ENCODE measurements at places on chromosomes 1 and 21.
A peak's percentile ranks its signal among the peaks of the same experiment; 100 is the strongest.

DNA sequence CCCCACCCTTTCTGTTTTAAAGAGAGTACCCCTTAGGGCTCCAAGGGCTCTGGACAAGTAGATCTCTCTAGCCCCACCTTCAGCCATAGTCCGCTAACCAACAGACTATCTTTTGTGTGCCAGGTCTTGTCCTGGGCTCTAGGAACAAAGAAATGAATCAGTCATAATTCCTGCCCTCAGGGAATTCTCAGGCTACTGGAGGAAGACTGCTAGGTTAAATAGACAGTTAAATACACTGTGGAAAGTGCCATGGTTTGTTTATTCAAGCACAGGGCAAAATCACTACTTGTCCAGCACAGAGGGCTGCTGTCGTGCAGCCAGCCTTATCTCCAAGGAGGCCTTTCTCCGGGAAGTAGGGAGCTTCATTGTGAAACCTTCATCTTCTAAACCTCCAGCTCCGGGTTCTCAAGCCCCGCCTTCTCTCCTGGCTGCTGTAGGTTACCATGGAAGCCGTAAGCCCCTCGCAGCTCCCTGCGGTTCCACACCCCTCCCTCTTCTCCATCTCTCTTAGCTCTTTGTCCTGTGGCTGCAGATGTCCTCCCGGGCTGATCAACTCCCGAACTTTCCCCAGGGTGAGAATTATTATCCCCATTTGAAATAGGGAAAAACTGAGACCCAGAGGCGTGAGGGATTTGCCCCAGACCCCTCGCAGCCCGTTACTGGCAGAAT, 29.8 kb downstream of the SHISAL2A start:
- DNase-seq, result peak; percentile 87

DNA sequence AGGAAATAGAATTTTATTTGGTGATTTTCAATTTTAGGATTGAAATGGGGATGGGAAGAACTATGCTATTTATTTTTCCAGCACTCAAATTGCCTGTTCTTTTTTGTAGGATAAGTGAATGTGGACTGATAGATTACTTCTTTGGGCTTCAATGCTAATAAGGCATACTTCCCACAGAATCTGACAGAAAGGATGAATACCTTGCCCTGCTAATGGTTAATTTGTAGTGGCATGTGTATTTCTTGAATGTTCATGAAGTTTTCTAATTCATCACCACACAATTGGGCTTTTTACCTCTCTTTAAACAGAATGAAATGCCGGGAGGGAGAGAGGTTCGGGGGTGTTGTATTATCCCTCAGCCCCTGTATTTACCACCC, 369.1 kb upstream of the ADGRL2 start:
- DNase-seq, result no peak

DNA sequence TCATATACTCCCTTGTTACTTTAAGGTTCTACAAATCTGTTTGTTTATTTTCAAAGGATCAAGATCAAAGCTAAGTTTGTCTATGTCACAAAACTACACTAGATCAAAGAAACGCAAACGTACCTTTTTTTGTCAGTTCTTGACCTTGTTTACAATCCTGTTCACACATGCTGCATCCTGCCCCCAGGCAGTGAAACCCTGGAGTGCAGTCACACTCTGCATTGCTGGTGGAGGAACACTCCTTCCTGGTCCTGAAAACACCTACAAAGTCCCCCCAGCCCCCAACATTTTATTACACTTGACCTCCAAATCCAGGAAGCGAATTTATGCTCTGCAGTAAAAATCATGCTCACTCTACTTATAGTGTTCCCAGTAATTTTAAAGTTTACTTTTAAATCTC, 2.6 kb downstream of the TNFRSF9 start:
- no peak for DNase-seq

DNA sequence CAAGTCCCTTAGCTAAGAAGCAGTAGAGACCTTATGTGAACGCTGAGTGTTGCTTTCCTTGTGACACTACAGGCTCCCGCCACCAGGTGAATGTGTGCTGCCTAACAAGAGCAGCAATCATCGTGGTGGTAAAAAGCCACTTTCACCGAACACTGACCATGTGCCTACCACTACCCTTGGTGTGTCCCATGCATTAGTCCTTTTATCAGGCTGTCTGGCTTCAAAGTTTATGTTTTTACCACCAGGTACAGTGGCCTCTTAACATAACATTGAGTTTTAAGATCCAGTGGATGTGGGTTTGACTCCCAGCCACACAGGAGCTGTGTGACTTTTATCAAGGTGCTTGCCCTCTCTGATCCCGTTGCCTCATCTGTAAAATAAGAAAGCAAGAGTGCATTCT, 1.7 kb downstream of the C1QB start:
- peak; percentile 35 for DNase-seq

Measured in ELR (cell line).